Activated T-cell treated with anti-CD3 and anti-CD28 coated beads for 1 hour (primary cell): ENCODE measurements at places on chromosomes 7 and 10.

- no peak for DNase-seq
Observed at GRCh38 chr7:132257253-132257652, 319.0 kb downstream of the PLXNA4 start.

- DNase-seq, result no peak
Observed at GRCh38 chr10:61944410-61945147, 43.1 kb downstream of the ARID5B start.

DNA sequence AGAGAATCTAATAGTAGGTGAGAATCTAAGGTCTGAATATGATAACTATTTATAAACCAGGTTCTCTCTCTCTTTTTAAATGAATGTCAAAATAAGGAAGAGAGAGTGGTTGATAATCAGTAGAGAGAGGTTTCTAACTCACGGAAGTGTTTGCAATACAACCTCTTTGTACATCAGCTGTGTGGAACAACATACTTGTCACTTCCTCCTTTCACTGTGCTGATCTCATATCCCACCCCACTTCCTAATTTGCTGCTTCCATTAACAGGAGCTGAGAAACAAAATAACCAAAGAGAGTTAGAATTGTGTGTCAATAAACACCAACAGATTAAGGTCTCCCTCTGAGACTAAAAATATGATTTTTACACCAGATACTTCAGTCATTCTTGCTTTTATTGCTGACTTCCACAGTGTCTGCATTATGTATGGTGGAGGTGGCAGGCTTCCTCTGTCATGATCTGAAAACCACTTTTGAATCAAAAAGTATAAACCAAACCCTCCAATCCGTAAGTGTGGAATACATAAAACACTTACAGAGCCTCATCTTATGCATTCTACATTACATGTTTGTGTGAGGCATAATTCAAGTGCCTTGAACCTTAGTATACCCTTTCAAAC, 25.0 kb downstream of the CACUL1 start:
- no peak for DNase-seq

GRCh38 chr7:673681-674453, 52.6 kb upstream of the DNAAF5 start:
- DNase-seq, result no peak

- no peak for DNase-seq
Observed at GRCh38 chr7:46589286-46589685, 668.2 kb upstream of the IGFBP3 start.

- no peak for DNase-seq
Observed at GRCh38 chr7:146359176-146359575, 242.6 kb downstream of the CNTNAP2 start.

DNA sequence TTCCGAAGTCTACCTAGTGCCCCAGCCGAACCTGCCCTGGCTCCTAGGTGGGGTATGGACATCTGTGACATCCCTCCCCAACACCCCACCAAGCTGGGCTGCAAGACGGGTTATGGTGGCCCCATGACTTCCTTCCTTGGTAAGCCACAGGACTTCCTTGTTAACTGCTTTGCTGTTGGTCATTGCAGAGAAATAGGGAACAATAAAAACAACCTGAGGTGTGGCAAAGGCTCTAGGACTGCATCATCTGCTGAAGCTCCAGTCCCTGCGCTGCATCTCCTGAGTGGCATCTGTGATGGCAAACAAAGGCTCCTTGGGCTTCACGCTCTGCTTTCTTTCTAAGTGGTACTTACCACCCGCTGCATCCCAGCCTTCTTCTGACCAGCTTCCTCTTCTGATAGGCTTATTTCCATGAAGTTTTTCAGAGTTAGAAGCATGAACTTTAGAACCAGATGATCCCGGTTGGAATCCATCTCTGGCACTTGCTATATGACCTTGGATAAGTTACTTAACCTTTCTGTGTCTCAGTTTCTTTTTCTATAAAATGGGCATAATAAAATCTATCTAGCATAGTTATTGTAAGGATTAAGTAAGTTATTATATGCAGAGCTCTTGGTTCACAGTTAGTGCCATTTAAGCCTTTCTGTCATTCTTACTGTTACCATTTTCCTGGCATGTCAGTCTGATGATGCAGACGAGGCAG, 216.8 kb downstream of the RPS24 start:
- DNase-seq, result no peak

DNA sequence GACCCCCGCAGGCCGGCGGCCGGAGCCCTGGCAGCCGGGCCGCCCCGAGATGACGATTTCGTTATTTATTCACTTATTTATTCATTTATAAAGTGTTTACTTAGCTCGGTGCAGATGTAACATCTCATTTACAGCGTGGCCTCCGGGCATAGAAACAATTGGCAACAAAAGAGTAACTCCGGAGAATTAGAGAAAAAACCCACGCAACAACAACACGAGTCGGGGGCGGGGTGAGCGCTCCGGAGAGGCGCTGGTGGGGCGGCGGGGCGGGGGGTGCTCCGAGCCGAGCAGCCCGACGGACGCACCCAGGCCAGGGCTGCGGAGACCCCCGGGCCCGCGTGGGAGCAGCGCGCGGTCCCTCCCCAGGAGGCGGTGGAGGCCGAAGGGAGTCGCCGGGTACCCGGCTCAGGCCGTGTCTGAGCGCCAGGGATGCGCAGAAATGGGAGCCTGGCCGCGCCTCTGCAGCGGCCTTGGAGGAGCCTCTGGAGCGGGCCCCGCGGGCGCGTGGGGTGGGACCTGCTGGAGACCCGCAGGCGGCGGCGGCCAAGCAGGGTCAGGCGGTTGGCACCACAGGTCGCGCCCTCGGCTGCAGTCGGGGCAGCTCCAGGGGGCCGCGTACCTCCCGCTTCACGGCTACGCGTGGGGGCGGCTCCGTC, 14.3 kb downstream of the UNCX start:
- no peak for DNase-seq

DNA sequence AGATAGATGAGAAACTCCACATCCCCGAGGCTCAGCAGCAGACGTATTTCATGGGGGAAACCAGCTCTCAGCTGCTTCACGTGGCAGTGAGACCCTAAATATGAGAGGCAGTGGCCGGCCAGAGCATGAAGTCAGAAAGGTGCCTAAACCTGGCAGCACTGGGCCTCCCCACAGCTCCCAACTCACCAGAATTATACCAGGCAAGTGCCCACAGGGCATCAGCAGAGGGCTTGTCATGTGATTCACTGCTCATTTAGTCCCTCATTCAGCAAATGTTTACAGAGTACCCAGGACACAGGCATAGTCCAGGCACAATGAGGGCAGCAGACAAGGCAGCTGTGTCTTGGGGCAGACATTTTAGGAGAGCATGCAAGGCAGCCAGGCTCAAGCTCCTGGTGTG, 212.6 kb downstream of the PTPRN2 start:
- no peak for DNase-seq

- DNase-seq, result no peak
Observed at GRCh38 chr7:96591159-96591899, 118.3 kb downstream of the SEM1 start.

- no peak for DNase-seq
Observed at GRCh38 chr10:129792864-129793263, 171.2 kb downstream of the EBF3 start.

DNA sequence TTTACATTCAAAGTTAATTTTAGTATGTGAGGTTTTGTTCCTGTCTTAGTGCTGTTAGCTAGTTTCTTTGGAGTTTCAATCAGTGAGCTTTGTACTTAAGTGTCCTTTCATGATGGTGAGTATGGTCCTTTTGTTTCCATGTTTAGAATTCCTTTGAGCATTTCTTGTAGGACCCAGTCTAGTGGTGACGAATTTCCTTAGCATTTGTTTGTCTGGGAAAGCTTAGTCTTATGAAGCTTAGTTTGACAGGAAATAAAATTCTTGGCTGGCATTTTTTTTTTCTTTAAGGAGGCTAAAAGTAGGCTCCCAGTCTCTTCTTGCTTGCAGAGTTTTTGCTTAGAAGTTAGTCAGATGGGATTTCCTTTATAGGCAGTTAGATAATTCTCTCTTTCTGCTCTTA, 209.2 kb upstream of the SEMA3C start:
- no peak for DNase-seq

DNA sequence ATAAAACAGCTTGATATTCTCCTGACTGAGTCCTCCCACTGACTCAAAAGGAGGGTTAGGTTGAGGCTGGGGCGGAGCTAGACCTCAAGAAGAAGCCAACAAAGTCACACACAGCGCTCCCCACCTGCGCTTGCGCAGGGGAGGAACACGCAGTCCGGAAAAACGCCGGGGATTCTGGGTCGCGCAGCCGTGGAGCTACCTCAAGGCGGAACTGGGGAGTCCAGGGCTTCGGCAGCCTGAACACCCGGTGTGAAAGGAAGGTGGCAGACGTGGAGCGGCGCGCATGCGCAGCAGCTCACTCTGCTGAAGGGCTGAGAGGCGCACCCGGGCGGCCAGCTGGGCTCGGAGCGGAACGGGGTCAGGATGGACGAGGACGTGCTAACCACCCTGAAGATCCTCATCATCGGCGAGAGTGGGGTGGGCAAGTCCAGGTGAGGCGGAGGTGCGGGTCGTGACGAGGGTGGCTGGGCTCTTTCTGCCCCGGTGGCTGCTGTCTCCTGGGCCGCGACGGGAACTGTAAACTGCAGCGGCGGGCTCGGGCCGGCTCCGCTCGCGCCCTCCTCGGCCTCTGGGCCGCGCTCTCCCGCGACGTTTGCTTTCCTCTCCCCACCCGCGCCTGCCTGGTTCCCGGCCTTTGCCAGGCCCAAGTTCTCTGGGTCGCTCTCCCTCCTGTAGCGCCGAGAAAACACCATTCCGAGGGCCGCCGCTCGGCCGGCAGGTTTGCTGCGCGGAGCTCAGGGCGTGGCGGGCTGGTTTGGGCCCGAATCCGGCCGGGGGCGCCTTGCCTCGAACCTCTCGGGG, at the start of gene RAB18:
RAB18 (plus strand) TSS at position 298 of the 801 bp plus-strand sequence; CDS start at position 364, 66 bp downstream.
- peak; percentile 95 for DNase-seq

DNA sequence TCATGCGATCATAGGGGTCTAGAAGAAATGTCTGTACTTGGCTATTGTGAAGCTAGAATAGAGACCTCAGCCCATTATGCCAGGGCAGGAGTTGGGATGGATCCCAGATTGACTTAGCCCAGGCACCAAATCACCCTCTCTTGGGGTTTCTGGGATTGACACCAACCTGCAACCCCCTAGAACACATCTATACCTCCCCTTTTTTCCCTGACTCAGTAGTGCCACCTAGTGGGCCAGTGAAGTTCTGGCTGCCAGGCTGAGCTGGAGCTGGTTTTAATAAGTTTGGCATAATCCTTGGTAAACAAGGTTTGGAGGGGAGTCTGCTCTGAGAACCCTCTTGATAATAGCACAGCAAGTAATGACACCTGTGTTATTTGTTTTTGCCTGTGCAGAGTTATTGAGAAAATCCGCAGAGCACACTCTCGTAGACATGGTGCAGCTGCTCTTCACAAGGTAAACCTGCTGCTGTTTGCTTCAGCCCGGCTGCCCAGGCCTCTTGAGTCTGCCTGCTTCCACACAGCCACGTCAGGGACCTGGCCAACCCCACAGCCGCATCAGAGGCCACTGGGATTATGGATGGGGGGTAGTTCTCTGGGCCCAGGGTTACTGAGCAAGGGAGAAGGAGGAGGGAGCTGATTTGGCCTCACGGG, 43.3 kb upstream of the NFKB2 start:
- peak; percentile 66 for DNase-seq

- DNase-seq, result no peak
Observed at GRCh38 chr7:121002-121785, 71.2 kb upstream of the FAM20C start.

DNA sequence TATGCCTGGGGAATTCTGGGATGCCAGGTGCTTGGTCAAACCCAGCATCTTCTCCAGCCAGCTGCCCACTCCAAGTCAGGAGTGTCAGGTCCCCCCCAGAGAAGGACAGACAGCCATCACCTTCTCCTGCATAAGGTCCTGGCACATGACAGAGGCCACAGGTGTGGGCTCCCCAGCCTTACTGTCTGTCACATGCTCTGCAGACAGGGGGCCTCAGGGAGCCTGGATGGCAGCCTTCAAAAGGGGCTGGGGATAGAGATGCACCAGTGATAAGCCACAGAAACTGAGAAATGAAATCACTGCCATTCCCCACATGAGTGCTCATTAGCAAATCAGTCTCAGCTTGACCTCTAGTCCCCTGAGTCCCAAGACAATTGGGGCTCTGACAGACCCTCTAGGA, 72.9 kb downstream of the PLXNA4 start:
- DNase-seq, result no peak

DNA sequence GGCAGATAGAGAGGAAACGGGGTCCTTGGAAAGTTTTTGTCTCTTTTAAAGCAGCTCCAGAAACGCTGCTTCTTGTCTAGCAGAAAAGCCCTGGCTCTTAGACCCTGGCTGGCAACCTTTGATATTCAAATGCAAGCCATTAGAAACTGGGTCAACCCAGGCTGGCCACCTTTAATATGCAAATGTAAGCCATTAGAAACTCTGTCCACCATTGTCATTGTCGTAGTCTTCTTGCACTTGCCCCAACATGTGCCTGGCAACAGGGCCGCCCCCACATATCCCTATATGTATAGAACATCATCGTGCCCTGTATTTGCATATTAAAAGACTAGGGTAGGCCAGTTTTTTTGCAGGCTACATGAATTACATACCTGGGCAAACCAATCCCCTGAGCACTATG, 621.3 kb upstream of the DPP6 start:
- no peak for DNase-seq

DNA sequence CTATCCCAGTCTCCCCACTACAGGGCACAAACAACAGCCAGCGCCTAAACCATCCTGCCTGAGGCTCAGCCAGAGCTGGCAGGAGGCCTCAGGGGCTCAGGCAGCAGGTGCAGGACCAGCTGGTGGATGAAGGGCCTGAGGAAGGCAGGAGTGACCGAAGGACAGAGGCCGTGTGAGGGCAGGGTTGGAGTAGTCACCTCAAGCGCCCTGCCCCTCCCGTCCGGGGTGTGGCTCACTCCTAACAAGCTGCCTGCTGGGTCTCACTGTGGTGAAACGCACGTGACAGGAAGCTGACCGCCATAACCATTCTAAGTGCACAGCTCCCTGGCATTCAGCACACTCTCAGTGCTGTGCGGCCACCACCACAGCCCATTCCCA, 281.1 kb downstream of the ELFN1 start:
- DNase-seq, result no peak

DNA sequence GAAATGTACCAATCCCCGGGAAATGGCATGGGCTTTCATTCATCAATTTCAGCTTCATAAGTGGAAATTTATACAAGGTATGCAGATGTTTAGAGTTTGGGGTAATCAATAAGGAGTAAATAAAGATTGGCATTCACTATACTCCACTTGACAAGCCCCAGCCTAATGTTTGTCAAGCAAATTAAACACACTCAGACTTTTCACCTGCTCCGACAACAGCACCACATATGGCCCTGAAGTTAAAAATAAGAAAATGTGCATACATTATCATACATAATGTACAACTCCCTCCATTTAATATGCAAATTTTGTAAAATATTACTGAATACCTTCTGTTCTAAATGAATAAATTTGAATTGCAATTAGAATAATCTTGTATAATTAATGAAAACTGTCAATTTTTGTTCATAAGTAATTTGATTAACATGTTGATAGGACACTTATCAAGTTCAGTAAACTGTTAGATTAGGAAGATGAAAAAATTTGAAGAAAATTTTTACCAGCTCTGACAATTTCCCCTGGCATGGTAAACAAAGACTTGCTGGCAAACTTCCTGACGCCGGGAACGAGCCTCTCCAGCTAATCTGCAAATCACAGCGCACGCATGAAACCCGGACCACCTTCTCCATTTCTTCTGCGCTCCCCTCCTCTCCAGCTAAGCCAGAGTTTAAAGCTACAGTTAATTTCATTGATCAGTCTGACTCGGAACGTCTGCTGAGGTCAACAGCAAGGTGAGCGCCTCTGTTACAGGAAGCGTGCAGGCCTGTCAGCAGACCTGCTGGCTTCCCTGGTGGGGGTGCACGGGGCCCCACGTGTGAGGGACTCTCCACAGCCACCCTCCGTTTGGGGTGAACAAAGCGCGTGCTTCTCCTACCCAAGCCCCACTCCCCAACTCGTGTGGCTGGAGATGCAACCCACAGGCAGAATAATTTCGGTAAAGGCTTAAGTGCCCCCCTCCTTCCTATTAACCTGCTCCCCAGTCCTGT, 70.7 kb downstream of the EBF3 start:
- DNase-seq, result no peak
